Activated CD8-positive, alpha-beta memory T cell treated with anti-CD3 and anti-CD28 coated beads for 1 hour (primary cell): ENCODE measurements at places on chromosomes 13 and 19.

DNA sequence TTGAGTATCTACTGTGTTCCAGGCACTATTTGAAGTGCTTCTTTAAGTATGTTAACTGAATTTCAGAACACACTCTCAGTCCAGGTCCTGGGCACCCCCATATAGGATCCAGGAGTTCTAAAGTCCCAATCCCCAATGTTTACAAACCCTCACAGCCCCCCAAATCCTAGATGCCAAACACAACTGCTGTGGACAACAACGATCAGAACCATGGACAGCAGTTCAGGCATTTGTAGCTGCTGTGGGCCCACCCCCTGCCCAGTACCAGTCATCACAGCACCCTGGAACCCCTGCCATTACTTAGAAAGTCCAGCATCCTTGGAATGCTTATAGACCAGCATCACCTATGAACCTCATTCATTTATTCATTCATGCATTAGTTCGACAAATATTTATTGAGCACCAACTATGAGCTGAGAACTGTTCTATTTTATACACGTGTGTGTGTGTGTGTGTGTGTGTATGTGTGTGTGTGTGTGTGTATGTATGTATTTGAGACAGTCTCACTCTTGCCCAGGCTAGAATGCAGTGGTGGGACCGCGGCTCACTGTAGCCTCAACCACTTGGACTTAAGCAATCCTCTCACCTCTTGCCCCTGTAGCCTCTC lies 19.3 kb upstream of the SDHAF1 start:
- no peak for DNase-seq

- DNase-seq: no peak
Observed at GRCh38 chr19:34235425-34235940, 18.9 kb upstream of the GARRE1 start.

- no peak for DNase-seq
Observed at GRCh38 chr13:46861959-46862358, 34.9 kb downstream of the HTR2A start.

GRCh38 chr19:3403489-3404323 lies 37.3 kb downstream of the NFIC start:
- no peak for DNase-seq

DNA sequence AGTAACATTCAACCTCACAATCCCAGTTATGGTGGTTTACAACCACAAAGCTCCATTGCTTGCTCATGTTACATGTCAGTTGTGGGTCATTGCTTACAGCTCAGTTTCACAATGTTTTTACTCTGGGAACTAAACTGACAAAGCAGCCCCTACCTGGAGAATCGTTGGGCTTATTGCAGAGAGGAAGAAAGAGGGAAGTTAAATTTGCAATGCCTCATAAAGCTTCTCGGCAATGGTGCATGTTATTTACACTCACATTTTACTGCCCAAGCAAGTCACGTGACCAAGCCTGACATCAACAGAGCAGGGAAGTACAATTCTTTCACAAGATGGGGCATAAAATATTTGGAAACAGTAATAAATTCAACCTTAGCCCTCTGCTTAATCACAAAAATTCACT lies 441.6 kb downstream of the TDRD3 start:
- DNase-seq: no peak

DNA sequence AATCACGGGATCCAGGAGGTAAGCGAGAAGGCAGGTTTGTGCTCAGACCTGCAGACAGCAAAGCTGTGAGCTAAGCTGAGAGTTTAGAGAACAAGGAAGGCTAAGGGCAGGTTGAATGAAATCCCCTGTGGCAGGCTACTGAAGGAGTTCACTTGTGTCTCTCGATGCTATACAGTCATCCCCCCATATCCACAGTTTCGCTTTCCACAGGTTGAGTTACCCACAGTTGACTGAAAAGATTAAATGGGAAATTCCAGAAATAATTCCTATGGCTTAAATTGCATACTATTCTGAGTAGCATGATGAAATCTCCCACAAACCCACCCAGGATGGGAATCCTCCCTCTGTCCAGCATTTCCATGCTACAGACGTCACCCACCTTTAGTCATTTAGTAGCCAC lies 49.6 kb downstream of the ABCC4 start:
- DNase-seq: no peak

DNA sequence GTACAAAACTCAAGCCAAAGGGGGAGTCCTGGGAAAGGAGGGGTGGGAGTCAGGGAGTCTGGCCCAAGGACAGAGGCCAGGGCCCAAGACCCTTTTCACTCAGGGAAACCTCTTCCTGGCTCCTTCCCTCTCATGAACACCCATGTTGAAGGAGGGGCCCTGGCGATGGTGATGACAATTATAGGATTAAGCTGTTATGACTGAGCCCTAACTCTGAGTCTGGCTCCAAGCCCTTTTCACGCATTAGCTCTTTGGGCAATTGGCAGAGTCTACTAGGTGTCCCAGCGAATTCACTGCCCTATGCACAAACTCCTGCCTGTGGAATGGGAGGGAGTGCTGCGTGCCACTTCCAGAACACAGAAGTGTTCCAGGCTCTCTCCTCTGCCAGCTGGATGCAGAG lies 20.7 kb downstream of the ZNF575 start:
- no peak for DNase-seq

GRCh38 chr13:44474122-44474910 lies 100.7 kb downstream of the SERP2 start:
- no peak for DNase-seq

DNA sequence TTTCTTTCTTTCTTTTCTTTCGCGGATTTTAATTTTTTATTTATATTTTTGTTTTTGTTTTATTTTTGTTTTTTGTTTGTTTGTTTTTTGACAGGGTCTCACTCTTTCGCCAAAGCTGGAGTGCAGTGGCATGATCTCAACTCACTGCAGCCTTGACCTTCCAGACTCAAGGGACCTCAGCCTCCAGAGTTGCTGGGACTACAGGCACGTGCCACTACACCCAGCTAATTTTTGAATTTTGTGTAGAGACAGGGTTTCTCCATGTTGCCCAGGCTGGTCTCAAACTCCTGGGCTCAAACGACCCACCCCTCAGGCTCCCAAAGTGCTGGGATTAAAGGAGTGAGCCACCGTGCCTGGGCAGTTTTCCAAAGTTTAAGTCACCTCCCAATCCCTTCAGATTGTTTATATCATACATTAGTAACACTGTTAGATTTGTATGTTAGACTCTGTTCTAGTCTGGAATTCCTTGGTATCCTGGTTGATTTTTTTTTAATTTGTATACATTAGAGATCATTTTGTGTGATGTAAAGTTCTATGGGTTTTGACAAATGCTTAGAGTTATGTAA lies 597.3 kb downstream of the DCT start:
- DNase-seq: no peak

- DNase-seq: no peak
Observed at GRCh38 chr13:76822698-76823267, 63.4 kb downstream of the KCTD12 start.

GRCh38 chr19:4597975-4598671 lies 38.6 kb upstream of the SEMA6B start:
- no peak for DNase-seq

DNA sequence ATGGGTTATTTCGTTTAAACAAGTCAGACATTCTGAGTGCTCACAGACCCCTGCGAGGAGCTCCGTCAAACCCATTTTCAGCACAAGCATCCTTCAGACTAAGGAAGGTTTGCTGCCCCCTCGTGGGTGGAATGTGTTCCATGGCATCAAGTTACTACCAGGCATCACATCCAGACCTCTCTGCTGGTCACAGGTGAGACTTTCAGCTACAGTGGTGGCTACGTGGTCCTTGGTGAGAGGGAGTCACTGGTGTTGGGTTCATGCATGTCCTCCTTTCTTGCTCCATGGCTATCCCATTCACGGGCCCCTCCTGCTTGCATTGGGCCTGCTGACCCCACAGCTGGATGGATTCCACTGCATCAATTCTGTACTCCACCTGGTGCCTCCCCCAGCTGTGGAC lies 9.1 kb upstream of the LILRB5 start:
- DNase-seq: peak; percentile 28

DNA sequence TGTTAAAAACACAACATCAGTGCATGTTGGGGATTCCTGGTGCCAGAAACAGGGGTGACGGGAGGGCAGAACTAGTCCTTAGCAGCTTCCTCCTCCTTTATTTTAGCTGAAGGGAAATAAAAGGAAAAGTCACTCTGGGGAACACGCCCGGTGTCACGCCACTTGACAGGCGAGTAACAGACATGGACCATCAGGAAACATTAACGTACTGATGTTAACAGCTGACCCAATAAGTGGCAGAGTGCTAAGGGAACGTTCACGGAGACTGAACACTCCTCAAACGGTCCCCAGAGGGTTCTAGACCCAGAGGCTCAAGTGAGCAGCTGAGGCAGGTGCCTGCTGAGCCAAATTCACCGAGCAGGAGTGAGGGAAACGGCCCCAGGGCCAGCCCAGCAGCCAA lies 13.9 kb upstream of the EIF3G start:
- no peak for DNase-seq

DNA sequence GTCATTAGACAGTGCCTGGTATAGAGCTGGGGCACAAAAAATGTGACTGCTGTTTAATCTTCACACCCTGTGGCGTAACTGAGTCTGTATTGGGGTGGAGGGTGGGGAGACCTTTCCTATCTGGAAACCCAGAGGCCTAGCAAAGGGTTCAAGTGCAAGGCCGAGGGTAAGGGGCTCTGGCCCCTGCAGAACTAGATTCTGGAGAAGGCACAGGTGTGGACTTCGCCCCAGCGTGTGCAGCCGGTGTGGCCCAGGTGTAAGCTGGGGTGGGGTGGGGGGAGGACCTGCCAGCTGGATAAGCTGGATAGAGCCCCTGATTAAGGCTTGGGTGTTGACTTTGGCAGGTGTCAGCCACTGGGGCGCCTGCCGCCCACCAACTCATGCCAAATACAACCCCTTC lies 1.3 kb downstream of the RAB3D start:
- DNase-seq: no peak

- no peak for DNase-seq
Observed at GRCh38 chr13:18947376-18947977, 234.1 kb downstream of the TUBA3C start.

DNA sequence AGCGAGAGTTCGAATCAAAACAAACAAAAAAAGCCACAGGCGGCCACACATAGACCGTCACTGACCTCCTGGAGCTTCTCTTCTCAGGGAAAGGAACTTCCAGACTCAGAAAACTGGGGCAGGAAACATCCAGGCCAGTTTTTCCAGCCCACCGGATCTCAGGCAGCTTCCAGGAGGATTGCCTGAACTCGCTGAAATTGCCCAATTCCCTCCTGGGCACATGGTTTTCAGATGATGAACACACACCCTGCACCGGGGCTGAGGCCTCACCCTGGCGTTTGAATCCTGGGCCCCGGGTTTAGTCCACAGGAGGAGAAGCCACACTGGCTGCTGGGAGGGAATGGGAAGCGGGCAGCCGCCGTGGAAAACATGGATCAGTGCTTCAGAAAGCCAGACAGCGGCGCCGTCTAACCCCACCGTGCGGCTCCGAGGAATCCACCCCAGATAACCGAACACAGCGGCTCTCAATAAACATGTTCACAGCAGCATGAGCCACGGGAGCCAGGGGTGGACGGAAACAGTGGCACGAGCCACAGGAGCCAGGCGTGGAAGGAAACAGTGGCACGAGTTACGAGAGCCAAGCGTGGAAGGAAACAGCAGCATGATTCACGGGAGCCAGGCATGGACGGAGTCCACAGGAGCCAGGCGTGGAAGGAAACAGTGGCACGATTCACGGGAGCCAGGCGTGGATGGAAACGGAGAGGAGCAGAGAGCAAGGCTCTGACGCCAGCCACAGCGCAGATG lies 18.2 kb upstream of the PTBP1 start:
- DNase-seq: no peak

GRCh38 chr13:79043208-79043607 lies 362.8 kb downstream of the RBM26 start:
- DNase-seq: no peak

DNA sequence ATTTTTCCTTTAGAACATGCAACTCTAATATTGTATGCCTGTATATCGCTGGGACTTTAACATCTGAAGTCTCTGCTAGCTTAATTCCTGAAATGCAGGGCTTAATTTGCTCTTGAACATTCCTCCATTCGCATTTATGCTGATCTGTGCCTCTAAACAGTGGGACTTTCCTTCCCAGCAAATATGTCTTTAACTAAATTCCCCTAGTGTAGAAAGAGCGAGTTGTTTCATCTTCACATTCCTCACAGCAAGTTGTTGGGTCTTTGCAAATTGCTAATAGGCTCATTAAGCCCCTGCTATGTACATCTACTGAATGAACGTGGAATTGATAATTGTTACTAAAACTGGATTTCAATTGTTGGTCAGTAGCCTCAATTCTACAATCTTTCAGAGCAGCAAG lies 118.4 kb upstream of the OBI1 start:
- DNase-seq: no peak

DNA sequence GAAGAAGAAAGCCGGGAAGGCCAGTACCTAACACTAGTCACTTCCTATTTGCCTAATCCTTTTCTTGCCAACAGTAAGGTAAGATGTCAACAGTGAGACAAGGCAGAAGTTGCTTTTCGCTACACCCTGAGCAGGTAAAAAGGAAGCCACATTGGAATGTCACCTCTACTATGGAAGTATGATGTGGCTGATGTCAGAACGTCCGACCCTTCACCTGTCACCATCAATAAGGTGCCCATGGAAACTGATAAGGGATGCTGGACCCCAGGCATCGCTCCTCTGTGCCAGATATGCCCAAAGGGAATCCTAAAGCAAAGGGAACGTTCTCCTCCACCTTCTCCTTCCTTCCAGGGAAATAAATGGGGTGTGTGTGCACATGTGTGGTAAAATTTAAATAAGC lies 34.3 kb downstream of the COL4A1 start:
- DNase-seq: no peak

DNA sequence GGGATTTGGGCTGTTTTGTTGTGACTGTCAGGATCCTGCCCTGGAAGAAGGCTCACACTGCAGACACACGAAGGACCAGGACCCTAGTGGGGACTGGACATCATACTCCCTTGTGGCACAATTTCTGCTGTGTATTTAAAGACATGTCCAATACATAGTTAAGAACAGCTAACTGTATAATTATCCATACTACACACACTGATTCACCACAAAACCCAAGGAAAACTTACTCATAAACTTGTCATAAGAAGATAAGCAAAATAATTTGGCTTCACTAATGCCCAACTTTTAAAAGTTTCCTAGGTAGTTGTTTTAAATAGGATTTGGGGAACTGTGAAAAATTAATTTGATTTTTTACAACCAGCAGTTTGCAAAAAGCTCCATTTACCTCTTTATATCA lies 46.1 kb downstream of the LATS2 start:
- no peak for DNase-seq

DNA sequence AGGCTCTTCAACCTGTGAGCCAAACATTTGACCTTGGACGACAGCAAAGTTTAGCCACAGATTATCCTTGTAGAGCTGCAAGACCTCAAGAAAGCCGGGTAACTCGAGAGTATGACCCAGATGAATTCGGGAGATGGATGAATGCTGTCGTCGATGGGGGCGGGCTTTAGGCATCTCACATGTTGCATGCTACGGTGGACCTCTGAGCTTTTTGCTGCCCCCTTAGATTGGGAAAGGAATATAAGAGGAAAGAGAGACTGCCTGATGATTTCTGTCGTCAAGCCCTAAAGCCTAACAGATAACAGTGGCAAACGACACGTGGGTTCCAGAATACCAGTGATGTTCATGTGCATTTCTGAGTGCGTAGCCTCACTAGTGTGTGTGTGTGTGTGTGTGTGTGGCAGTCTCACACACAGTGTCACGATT lies 730 bp upstream of the ABCC4 start:
- no peak for DNase-seq
